ENCODE measurements at places on chromosomes 5 and 9.

DNA sequence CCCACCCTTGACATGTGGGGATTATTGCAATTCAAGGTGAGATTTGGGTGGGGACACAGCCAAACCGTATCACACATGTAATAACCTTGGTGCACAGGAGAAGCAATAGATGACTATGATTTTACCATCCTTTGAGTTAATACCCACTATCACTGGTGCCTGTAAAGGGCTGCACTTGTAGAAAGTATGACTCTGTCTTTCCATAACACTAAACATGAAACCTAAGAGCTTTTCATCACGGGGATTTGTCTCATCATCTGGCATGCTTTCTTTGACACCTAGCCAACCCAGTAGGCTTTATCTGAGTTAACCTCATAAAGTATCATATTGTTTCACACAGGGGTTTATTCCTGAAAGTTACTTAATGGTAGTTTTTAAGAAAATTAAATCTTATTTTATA is 188.9 kb upstream of the TNC start:
- DNase-seq: no peak

GRCh38 chr9:109133533-109133932 is 13.8 kb upstream of the TMEM245 start:
- DNase-seq: no peak

DNA sequence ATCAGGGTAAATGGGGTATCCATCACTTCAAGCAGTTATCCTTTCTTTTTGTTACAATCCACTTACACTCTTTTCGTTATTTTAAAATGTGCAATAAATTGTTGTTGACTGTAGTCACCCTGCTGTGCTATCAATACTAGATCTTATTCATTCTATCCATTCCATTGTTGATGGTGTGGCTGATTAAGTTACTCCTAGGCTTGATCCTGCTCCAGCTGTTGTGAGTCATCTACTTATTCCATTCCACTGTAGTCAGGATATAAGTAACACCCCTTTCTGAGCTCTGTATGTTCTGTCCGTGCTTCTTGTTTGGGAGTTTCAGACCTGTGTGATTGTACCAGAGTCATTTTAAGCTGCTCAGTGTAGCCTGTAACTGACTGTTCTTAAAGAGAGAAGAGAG is 122.5 kb upstream of the RUSC2 start:
- no peak for DNase-seq

DNA sequence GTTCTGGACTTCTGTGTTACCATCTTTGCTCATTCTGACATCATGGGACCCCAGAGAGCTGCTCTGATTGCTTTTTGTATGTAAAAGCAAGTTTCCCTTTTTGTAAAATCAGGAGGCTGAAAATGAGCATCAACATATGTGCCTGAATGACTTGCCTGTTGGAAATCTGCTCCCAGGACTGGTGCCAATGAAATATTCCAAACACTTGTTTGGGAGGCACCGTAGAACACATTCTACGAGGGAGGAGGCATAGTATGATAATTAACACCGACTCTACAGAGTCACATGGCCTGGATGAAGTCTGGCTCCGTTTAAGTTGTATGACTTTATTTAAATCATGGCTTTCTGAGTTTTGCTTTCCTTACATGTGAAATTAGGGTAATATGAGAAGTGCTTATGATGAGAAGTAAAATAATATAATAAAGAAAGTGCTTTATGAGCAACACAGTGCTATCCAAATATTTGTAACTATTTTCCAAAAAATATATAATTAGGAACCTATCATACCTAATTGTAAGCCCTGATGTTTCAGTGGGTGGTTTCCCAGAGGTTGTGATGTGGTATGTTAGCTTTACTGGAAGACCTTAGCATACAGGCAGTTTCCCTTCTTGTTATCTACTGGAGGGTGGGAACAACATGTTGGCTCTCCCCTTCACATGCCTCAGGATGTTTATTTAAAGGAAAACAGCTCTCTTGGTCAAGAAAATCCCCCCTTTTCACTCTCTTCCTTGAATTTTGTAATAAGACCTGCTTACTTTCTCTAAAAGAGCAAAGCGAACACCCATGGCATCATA is 238.1 kb downstream of the FBXL7 start:
- no peak for DNase-seq

- DNase-seq: no peak
Observed at GRCh38 chr9:81535542-81536241, 153.7 kb downstream of the TLE1 start.

DNA sequence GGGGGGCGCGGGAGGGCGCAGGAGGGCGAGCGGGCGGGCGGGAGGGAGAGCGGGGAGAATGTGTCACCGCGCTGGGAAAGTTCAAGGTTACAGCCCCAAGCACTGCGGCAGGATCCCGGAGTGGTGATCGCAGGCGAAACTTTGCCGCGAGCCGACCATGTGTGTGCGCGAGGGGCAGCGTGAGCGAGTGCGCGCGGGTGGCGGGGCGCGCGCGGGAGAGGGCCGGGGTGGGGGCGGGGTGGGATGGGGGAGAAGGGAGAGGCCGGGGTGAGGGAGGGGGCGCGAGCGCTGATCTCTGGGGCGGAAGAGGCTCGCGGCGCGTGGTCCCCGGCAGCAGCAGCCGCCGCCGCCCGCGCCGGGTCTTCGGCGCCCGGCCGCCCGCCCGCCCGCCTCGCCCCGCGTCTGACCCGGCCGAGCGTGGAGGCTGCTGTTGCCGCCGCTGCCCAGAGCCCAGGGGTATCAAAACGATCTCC is at the start of gene NFIB:
Gene NFIB (minus strand): TSS at position 191 of the 473 bp plus-strand sequence. CDS start 630 bp downstream, outside the sequence.
- no peak for DNase-seq

DNA sequence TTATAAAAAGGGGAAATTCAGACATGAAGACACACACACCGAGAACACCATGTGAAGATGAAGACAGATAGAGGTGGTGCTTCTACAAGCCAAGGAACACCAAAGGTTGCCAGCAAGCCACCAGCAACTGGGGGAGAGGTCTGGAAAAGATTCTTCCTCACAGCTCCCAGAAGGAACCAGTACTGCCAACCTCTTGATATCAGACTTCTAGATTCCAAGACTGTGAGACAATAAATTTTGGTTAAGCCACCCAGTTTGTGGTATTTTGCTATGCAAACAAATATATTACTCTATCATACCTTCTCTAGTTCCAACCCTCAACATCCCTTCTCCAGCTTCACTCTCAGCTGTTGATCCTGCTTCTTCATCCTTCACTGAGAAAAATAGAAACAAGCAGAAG is 451.1 kb downstream of the EBF1 start:
- DNase-seq: no peak

- DNase-seq: no peak
Observed at GRCh38 chr9:22425551-22425950, 21.1 kb upstream of the DMRTA1 start.

DNA sequence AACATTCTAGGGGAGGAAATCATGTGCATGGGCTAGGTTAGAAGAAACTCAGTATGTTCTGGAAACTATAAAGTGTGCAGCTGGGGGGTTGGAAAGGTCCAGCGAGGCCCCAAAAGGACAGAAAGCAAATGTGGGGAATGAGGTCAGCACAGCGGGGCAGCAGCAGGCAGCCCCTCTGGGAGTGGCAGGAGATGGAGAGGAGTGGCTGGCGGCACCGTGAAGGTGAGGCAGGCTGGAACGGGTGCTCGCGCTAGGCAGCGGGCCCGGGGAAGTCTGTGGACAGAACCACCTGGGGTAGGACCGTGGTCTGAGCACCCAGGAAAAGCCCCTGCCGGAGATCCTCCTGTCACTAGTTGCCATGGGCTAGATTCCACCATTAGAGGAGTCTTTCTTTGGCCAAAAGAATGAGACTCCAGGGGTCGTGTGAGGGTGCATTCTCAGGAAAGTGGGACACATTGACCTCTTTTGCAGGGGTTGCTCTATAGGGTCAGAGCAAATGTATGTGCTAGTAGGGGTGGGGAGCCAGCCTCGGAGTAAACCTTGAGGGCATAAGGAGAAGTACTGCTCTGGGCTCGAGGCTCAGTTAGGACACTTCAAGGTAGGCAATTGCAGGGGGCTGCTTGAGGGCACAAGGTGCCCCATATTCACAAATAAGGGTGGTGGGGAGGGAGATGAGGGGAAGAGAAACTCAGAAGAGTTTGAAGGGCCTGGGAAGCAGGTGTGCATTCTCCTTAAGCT is 61.2 kb downstream of the IL6ST start:
- no peak for DNase-seq

- DNase-seq: no peak
Observed at GRCh38 chr5:18745988-18746615, 1111.8 kb downstream of the TAF11L14 start.

GRCh38 chr9:14524873-14525515 is 168.2 kb downstream of the ZDHHC21 start:
- DNase-seq: no peak

DNA sequence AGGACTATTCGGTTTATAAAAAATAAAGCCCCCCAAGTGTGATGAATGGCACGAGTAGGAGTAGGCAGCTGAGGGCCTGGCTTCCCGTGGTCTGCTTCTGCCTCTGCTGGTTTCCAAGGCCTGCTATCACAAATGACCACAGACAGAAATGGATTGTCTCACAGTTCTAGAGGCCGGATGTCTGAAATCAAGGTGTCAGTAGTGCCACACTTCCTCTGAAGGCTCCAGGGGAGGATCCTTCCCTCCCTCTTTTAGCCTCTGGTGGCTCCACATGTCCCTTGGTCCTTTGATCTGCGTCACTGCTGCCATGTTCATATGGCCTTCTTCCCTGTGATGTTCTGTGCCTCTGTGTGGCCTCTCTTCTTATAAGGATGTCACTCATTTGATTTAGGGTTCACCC is 15.1 kb downstream of the PRKACG start:
- no peak for DNase-seq

- no peak for DNase-seq
Observed at GRCh38 chr5:64914396-64914795, 145.7 kb downstream of the CWC27 start.

GRCh38 chr5:31880449-31880848 is 241.5 kb downstream of the PDZD2 start:
- no peak for DNase-seq

DNA sequence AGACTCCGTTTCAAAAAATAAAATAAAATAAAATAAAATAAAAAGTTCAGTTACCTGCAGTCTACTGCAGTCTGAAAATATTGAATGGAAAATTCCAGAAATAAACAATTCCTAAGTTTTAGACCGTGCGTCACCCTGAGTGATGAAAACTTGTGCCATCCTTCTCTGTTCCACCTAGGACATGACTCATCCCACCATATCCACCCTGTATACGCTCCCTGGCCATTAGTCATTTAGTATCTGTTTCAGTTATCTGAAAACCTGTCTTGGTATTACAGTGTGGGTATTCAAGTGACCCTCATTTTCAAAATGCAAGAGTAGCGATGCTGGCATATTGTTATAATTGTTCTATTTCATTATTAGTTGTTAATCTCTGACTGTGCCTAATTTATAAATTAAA is 51.8 kb upstream of the TEX48 start:
- no peak for DNase-seq

GRCh38 chr5:132209901-132210545 is 17.6 kb downstream of the P4HA2 start:
- DNase-seq: no peak

- DNase-seq: no peak
Observed at GRCh38 chr5:5560016-5560415, 137.5 kb downstream of the ICE1 start.

DNA sequence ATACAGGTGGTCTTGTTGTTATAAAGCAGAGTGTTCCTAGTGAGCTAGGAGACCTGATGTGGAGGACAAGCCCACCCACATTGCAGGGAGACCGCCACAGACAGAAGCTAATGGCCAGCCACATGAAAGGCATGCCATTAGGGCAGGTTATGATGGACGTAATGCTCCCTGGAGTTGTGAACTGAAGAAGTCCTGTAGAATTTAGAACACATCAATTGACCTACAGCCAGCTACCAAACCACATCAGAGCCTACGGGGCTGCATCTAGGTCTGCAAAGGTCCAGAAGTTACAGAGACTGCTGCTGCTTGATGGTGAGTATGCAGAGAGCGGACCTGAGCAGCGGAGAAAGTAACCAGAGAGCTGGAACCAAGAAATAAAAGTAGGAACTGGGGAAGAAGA is 116.6 kb downstream of the LPAR1 start:
- DNase-seq: no peak

GRCh38 chr5:14879393-14879792 is 7.8 kb upstream of the ANKH start:
- no peak for DNase-seq

GRCh38 chr9:108443741-108444140 is 412.0 kb downstream of the ACTL7B start:
- DNase-seq: no peak

DNA sequence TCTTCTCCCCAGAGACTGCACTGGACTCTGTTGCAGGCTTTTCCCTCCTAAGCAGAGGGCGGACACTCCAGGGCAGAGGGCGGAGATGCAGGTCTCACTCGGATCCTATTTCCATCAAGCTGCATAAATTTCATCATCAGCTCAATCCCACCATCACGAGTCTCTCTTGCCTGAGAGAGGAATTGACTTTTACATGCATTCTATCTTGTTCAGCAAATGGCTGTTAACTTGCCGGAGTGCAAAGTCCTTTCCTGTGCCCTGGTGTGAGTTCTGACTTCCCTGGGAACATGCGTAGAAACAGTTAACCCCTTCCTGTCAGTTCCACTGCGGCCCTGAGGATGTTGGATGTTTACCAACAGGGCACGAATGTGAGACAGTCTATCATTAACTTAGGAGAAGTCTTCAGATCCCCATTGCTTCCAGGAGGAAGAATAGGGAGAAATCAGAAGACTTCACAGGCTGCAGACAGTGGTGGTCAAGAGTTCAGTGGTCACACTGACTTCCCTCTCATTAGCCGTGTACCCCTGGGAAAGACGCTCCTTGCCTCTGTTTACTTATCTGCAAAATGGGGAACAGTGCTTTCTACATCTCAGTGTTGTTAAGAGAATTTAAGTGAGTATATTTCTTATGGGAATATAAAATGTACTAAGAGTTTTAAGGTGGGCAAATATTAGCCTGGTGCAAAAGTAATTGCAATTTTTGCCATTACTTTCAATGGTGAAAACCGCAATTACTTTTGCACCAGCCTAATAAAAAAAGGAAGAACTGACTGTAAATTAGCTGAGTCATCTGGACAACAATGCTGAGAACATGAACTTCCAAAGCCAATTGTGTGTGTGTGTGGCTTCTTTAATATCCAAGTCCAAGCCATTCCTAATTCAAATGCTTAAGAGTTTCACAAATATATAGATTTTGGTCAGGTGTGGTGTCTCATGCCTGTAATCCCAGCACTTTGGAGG is 248.0 kb downstream of the DRD1 start:
- no peak for DNase-seq

DNA sequence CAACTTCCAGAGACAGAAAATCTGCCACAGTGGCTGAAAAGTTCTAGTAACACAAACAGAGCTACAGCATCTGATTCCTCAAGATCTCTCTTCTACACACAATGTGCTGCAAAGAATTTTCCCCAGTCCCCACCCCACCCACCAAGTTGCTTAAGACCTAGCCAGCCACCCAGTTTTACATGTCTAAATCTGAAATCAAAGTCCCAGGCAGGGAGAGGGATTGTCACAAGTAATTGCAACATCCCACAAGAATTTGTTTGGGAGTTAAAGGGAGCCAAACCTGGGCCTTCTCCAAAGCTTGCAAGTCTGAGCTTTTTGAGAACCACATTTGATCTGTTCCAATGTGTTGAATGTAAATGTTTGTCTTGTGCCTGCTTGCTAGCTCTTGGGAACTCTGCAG is 15.5 kb downstream of the IGIP start:
- no peak for DNase-seq

- no peak for DNase-seq
Observed at GRCh38 chr5:67201897-67202549, 5.4 kb upstream of the CD180 start.

- no peak for DNase-seq
Observed at GRCh38 chr5:61999371-61999770, 306.6 kb upstream of the KIF2A start.

All from activated CD4-positive, alpha-beta T cell treated with anti-CD3 and anti-CD28 coated beads for 1 hour (primary cell).